HT-29 (cell line): ENCODE measurements at places on chromosomes 3 and 15.

DNA sequence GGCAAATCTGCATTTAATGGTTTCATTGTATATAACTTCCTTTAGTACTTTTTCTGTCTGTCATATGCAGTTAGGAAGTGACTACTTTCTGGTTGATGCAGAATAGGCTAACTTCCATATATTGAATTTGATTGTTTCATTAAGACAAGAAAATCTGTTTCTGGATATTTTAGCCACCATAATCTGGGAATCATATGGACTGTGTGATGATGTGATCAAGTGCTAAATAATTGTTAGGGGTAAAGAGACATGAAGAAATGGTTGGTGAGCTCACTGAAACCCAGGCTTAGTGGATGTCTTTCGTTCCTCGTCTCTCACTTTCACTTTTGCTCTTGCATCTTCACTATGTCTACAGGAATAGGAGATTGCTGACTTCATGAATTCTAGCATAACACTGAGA lies 3.5 kb upstream of the MNS1 start:
- no peak for DNase-seq

DNA sequence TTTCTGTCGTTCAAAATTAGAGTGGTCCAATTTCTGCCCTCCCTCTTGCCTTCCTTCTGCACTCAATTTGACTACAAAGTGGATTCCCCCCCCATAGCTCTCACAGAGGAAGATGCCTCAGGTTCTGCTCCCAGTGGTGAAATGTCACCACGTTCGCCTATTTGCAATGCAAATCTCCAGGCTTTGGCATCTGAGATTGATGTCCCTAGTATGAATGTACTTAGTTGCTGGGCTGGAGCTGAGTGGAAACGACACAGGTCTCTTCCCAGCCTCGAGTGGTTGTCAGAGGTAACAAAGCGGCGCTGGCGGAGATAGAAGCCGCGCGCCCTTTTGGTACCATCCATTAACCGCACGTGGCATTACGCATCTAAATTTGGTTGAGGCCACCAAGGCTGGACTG lies 860.1 kb downstream of the MCTP2 start:
- DNase-seq = no peak

DNA sequence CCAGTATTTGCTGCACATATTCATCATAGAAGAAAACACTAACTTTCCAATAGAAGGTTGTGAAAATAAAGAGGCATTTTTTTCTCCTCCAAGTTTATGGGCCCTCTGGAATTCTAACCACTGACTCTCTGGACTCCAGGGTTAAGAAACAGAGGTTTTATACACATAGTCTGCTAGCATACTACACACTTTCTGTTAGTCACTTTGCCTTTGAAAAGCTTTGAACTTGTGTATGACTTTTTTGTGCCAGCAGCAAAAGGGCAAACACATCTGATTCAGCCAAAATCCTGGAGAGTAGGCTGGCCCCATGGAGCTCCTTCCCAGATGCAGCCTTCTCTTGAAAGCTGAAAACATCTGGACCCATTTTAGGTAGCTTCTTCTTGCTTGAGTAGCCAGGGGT lies 6.2 kb downstream of the ZIC4 start:
- no peak for DNase-seq

DNA sequence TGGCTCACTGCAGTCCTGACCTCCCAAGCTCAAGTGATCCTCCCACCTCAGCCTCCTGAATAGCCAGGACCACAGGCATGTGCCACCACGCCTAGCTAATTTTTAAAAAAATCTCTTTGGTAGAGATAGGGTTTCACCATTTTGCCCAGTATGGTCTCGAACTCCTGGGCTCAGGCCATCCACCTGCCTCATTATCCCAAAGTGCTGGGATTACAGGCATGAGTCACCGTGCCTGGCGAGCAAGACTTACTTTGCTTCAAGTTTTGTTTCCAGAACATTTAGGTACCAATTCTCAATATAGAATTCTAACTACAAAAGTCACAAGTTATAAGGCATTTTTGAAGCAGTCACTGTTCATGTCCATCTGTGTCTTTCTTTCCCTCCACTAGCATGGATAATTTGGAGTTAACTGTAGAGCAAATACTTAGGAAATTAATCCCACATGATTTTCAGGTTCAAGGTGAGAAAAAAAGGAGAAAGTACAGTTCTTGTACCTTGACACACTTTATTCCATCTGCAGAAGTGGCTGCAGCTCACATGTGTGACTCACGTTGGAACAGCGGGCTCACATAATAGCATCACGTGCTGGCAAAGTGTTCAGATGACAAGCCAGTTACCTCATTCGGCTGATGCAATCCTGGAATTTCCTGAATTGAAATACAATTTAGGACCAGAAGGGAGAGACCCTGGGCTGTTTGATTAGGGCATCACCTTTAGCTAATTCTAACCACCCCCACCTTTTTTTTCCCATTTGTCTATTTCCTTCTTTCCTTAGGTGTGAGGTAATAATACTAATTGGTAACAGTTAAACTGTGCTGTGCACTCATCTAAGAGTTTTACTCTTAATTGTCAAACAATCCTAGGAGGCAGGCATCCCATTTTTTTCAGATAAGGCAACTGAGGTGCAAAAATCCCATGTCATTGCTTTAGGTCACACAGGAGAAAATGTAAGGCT lies 46.9 kb upstream of the NEDD4 start:
- DNase-seq = peak; percentile 80

DNA sequence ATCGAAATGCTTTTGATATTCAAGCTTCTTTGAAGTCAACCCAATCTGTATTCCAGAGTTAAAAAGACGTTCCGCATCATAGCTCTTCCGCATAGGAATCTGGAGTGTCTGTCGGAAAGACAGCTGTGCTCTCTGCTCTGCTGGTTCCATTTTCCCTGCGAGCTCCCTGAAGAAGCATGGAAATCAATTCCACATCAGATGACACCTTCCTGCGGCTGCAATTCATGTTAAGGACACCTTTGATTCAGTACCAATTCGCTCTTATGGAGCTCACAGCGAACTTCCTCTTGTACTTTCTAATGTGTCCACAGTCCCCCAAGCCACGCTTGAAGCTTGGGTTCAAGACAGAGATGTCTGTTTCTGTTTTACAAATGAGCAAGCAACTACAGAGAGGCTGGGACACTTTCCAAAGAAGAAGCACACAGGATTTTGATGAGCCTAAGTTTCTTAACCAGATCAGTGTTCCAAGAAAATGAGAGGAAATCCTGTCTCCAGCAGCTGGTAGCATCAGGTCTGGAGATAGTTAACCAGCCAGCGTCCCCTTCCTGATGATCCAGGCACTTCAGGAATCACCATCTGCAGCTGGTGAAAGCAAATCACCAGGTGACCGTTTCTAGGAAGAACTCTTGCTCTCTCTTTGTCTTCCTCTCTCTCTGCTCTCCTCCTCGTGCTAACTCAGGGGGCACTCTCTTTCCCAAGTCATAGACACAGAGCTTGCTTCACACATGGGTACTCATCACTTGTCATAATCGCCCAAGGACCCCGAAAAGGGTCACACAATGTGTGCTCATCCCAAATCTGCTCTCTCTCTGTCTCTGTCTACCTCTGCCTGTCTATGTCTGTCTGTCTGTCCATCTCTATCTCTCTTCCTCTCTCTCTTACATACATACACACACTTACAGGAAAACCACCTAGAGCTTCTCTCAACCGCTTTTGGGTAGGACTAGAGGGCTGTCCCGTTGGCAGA lies 281.8 kb downstream of the FAM43A start:
- no peak for DNase-seq

GRCh38 chr3:185786956-185787877 lies 37.6 kb downstream of the IGF2BP2 start:
- no peak for DNase-seq

- DNase-seq = no peak
Measured at GRCh38 chr15:94346282-94346681, 114.9 kb downstream of the MCTP2 start.

DNA sequence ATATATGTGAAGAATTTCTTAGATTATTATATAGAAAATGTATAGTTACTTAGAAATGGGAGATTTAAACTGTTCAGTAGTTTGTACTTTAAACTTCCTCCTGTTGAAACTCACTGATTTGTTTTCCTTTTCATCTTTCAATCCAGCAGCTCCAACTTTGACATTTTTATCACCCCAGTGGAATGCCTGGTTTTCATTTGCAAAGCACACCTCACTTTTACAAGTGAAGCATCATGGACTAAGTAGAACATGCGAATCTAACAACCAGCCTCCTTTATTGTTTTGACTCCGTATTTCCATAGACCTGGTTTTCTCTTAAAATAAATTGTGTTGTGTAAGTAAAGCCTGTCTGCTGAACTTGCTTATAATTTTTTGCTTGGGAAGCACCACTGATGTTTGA lies 97.8 kb upstream of the ROBO2 start:
- no peak for DNase-seq
